ENCODE measurements at places on chromosomes 2 and 18.

DNA sequence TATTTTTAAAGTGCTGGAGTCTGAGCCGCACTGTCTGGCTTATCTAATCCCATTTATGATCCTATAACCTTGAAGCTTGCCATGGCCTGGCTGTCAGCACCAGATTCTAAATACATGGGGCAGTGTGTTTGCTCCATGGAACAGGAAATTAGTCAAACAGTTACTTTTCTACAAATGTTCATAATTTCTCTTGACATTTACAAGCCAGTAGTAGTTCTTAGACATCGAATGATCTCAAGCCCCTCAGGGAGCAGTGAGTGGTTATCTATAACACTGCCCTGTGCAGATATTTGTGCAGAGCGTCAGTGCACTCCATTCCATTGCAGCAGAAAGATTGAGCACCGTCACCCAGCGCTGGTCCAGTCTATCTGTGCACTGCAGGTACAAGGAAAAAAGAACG lies 205.2 kb downstream of the AGPS start:
- no peak for DNase-seq

- no peak for DNase-seq
These were observed 3.2 kb downstream of the MARS2 start for GRCh38 chr2:197708331-197708730.

- no peak for DNase-seq
These were observed 1021.2 kb downstream of the LRP1B start for GRCh38 chr2:141109633-141110032.

DNA sequence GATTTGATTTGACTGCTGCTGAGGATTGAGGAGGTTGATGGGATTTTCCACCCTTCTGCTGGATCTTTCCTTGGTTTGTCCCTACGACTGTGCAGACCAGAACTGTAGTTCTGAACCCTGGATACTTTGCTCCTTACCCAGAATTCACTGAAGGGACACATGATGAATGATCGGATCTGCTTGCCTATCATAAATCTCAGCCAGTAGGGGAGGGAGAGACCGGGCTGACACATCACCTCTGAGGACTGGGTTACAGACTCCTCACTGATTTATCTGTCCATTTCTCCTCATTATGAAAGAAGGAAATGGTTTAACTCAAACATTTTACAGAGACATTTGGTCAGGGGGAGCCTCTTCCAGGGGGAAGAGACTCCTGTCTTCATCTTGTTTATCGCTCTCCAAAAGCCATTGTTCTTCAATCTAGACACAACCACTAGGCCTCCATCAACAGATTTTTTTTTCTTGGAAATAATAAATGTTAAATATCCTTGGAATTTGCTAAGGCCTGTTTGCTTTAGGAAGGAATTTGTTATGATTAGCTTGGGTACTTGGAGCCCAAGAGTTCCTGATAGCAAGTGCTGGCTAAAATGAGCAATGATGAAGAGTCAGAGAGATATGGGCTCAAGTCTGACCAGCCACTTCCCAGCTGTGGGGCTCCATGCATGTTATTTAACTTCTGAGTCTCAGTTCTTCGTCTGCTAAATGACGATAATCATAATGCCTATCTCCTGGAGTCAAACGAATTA lies 925.5 kb downstream of the SLC4A3 start:
- no peak for DNase-seq

DNA sequence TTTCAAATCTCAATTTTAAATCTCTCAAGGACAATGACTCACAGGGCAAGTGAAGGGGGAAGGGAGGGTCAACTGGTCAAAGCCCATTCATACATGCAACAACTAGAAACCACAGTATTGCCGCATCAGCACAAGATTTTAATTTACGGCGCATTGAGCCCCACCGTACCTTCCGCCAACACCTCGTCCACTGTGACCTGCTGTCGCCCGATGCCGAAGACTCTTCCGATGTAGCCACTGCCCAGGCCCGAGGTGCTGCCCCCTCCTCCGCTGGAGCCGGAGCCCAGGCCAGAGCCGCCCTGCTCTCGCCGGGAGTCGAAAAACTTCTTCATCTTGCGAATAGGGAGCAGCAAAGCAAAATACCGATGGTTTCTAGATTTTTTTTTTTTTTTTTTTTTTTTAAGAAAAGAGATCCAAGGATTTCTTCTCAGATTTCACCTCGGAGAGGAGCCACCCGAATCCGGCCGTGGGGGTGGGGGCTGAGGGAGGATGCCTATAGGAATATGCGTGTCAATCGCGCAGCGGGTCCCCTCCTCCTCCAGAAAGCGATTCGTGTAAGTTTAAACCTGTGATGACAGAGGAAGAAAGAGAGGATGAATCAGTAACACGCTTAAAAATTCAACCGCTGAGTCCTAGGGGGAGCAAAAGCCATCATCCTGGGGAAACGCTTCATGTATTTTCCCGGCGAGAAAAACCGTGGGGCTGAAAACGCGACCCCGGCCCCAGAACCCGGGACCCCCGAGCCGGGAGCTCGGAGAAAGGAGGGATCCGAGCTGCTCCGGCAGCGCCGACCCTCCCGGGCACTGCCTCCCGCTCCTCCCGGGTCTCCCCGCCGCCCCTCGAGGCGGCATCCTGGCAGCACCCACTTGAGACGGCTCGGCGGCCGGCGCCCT lies 584 bp downstream of the AAK1 start:
- DNase-seq: no peak

- no peak for DNase-seq
These were observed 59.4 kb upstream of the SIX2 start for GRCh38 chr2:45068571-45069140.

DNA sequence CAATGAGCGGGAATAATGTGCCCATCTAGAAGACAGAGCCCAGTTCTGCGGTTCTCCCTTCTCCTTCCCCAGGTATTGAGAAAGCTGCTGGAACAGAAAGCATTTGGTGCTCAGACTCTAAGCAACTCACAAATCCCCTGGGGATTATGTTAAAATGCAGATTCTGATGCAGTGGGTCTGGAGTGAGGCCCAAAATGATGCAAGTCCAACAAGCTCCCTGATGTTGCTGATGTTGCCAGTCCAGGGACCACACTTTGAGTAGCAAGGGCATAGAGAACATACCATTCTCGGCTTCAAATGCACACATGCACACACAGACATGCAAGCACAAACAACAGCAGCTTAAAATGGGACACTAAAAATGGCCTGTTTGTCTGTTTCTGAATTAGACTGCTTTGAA lies 274.8 kb upstream of the NCKAP5 start:
- no peak for DNase-seq

DNA sequence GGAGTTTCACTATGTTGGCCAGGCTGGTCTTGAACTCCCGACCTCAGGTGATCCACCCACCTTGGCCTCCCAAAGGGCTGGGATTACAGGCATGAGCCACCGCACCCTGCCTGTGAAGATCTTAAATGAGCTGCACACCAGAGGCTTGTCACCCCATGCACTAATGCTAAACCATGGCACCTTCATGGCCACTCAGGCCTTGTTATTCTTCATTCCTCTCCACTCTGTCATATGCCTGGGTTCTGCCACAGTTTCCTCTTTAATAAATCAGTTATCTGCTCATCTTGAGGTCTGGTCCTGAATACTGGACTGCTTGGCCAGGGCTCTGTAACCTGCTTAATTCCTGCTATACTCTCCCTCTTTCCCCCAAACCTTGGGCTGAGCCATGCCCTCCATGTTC lies 303.9 kb upstream of the FBXO11 start:
- no peak for DNase-seq

DNA sequence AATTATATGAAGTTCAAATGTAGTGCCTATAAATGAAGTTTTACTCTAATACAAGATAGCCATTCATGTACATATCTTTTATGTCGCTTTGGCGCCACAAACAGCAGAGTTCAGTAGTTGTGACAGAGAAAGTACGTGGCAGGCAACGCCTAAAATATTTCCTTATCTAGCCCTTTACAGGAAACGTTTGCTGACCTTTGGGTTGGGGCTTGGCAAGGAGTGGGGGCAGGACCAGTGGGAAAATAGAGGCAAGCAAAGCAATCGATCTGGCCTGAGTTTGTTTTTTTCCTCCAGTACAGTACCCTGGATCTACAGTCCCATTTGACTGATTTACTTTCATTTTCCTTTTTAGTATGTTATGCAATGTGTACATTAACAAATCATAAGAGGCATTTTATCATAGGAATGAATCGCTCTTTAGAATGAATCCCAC lies 13.1 kb downstream of the CCDC68 start:
- no peak for DNase-seq

DNA sequence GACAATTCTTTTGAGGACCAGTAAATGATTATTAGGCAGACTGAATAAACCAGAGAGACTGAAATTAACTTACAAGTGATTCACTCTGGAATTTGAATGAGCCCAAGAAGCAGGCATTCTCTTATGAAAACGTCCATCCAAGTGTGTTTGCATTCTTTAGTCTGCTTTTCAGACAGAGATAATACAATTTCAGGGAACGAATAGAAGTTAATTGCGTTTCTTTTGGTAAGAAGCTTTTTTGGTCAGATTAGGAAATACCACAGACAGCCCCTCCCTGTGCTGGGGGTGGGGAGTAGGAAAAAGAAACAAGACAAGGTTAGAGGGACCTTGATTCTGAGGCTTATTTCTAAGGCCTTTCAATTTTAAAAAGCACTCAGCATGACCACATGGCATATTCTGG lies 874.4 kb downstream of the SUCLG1 start:
- DNase-seq: no peak

DNA sequence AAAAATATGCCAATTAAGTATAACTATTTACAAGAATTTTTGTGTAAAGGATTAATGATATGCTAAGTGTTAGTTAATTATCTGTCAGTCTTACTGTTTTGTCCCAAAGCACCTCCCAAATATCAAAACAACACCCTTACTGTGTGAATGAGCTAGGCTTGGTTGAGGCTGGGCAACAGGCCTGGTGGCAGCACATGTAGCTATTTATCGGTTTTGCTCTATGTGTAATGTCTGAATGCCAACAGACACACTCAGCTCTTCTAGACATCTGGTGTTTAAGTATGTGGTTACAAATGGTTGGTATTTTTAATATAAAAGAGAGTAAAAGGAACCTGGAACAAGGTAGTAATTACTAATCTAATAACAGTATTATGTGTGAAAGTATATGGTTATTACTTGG lies 175.3 kb downstream of the RAB3GAP1 start:
- DNase-seq: no peak

DNA sequence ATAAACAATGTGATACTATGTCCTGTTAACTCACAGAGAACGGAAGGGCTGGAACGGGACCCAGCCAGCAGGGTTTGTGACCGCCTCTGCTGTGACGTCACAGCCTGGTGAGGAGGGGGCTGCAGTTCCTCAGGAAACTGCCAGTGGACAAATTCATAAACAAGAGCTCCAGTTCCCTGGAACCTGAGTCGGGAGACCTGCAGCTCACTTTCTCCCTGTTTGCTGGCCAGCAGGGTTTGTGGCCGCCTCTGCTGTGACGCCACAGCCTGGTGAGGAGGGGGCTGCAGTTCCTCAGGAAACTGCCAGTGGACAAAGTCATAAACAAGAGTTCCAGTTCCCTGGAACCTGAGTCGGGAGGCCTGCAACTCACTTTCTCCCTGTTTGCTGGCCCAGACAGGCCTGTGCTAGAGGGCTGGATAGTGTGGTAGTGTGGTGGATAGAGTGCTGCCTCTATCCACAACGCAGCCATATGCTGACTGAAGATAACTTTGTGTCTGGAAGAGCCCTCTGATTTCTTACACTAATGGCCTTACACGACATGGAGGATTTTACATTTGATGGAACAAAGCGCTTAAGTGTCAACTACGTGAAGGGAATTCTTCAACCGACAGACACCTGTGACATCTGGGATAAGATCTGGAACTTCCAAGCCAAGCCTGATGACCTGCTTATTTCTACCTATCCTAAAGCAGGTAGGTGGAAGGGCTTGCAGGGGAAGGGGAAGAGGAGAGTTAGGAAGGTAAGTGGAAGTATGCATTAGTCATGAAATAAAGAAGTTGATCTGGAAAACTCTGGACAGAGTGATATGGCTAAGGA lies at the start of gene SULT1C4:
Gene SULT1C4 (plus strand): TSS at position 140 of the 816 bp plus-strand sequence. CDS start 384 bp downstream, at position 524.
- no peak for DNase-seq

DNA sequence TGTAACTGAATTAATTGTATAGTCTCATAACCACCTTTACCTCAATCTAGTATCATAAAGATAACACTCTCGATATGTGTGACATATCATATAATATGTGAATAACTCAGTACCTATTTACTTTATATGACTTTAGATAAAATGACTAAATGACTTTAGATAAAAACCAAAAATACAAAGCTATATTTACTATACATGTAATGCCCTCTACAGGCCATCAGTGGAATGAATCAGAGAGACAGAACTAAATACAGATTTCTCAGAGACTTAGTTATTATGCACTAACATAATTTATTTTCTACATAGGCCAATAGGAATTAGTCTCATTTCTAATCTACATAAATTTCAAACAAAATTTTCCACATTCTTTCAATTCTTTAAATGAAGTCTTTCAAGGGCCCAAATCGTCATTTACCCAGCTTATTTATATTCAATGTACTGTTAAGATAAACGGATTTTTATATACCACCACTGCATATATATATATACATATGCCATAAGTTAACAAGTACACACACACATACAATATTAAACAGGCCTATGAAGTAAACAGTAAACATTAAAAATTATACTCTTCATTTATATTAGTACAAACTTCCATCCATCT lies 219.9 kb downstream of the EXOC6B start:
- DNase-seq: no peak
